NCI-H187 (cell line): ENCODE measurements at places on chromosomes 4 and X.

DNA sequence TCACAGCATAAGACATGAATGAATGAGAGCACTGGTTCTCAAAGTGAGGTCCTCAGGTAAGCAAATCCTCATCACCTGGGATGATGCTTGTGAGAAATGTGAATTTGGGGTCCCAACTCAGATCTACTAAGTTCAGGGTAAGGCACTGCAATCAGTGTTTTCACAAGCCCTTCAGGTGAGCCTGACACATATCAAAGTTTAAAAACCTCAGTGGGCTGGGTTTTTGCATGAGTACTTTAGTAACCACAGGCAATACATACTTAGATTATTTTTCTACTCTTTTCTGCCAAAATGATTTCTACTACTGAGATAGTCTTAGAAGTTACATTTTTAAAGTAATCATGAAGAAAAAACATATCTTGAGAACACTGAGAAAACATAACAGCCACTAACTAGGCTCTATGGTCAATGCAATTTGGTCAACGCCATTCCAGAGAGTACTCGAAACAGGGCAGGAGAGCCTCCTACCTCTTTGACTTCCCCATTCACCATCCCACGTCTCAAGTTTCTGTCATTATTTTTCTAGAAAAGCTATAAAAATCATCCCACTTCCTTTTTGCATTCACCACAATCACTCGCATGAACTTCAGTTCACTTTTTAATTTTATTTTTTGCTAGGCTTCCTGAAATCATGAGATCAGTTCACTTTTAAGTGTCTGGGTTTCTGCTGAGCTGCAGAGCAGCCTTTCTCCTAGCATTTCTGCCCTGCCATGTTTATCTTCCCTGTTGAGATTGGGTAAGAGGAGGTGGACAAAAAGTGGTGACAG, 73.8 kb downstream of the MFAP3L start:
- no peak for DNase-seq

GRCh38 chrX:41245641-41246040, 88.3 kb upstream of the DDX3X start:
- DNase-seq: no peak

DNA sequence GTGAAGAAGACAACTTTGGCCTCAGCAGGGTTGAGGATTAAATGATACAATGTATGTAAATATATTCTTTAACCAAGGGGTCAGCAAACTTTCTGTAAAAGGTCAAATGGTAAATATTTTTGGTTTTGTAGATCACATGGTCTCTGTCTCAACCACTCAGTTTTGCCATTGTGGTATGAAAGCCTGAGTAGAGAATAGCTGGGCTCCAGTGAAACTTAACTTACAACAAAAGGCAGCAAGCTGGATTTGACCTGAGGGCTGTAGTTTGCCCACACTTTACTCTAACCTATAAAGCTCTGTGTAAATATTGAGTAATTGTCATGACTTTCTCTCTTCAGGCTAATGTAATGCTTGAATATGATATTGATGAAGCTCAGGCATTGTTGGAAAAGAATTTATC, 19.6 kb downstream of the VBP1 start:
- DNase-seq: no peak

DNA sequence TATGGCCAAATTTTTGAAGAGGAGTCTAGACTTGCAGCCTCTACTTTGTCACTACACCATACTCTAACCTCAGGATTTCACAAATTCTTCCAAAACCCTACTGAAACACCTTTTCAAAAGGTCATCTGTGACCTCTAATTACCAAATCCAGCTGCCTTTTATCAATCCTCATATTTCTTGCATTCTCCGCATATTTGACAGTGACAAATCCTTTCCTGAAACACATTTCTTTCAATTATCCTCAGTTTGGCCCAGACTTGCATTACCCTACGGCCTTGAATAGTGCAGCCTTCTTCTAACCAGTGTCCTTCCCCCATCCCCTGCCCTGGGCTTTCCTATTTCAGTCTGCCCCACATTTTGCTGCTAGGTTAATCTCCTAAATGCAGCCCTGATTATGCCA, 25.5 kb downstream of the MID2 start:
- no peak for DNase-seq
